Activated CD8-positive, alpha-beta memory T cell treated with anti-CD3 and anti-CD28 coated beads for 1 hour (primary cell): ENCODE measurements at places on chromosomes 4 and X.

DNA sequence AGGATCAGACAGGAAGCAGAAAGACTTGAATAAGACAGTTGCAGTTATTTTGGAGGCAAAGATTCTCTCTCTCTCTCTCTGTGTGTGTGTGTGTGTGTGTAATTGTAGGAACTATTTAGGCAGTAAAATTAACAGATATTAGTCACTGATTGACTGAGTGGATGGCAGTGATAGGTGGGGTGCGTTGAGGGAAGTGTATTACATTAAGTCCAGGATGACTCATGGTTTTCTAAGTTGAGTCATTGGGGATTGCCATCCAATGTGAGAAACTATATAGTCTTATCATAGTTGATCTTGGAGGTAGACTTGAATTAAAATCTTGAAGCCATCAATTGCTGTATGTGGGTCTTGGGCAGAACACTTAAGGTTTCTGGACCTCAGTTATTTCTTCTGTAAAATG lies 75.4 kb downstream of the AR start:
- no peak for DNase-seq

DNA sequence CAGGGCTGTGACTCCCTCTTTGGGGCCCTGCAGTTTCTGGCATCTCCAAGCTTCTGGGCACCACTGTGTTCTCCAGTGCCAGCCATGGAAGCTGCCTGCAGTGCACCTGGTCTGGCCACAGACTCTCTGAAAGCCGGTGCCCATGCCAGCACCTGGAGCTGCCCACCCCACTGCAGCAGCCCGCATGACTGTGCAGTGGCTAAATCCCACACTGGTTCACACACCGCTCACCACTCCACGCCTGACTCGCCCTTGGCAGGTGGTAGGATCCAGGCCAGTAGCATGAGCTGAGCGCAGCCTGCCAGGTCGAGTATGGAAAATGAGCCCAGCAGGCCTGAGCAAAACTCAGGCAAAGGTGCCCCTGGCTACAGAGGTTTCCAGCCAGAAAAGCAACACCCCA lies 72.8 kb upstream of the INTU start:
- no peak for DNase-seq

GRCh38 chr4:113645771-113646441 lies 115.6 kb downstream of the CAMK2D start:
- DNase-seq: no peak

- no peak for DNase-seq
Observed at GRCh38 chr4:137387924-137388323, 144.4 kb downstream of the PCDH18 start.

DNA sequence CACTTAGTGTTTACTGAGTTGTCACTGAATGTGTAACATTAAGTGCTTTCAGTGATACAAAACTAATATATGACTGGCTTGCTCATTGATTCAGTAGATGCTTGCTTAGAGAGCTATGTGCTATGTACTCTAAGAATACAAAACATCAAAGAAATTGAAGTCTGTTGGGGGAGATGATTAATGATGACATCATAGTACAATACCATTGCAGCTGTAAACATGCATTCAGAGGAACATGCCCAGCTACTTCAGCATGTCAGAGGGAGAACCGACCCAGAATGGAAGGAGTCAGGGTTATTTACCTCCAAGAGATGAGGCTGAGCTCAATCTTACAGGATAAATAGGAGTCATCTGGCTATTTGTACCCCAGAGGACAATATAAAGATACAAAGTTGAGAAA lies 290.8 kb downstream of the TENM3 start:
- no peak for DNase-seq

- no peak for DNase-seq
Observed at GRCh38 chrX:133654811-133655210, 239.5 kb upstream of the GPC4 start.

GRCh38 chrX:27675493-27675892 lies 85.3 kb downstream of the DCAF8L2 start:
- DNase-seq: no peak

- no peak for DNase-seq
Observed at GRCh38 chr4:128854433-128854832, 44.9 kb downstream of the JADE1 start.

- DNase-seq: no peak
Observed at GRCh38 chr4:83558059-83558653, 22.2 kb downstream of the GPAT3 start.

DNA sequence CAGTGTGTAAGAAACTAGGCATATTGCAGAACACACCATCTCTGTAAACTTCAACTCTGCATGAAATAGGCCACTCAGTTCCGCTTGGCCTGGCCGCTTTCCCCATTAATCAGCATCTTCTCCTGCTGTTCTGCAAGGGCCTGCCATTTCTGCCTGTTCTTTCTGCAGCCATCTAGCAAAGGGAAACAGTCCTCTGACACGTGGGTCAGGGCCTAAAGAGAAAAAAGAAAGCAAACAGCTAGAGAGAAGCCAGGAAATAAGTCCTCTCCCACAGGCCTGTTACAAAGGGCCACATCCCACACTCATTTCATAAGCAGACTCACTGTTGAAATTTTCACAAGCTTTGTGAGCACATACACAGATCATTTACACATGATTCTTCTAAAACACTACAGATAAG lies 130.1 kb downstream of the PDE5A start:
- no peak for DNase-seq

DNA sequence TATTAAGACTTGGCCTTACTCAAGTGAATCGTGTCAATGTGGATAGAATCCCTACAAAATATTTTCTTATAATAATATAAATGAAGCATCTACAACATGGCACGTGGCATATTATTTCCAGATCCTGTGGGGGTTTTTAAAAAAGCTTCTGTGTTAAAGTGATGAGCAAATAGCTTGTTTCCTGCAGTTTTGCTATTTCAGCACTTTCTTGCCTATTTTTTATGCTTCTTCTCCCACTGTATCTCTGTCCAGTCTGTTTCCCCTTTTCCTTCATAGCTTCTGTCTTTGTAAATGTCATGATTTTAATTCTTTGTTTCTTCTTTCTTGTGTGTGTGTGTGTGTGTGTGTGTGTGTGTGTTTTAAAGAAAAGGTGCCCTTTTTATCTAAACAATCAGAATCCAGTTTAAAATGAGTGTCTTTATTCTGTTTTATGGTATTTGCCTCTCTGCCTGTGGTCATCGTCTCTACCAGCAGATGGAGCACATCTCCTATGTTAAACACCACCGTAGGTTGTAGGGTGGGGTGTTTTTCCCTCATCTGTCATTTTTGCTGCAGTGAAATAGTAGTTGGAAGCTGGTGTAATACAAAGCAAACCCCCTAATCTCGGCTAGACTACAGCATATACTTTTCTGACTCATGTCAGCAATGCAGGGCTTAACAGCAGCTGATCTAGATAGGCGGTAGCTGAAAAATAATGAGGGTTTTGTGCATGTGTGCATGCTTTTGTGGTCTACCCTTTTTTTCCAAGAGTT lies 33.1 kb downstream of the FTHL17 start:
- no peak for DNase-seq

- no peak for DNase-seq
Observed at GRCh38 chr4:22343606-22344005, 172.3 kb downstream of the ADGRA3 start.

DNA sequence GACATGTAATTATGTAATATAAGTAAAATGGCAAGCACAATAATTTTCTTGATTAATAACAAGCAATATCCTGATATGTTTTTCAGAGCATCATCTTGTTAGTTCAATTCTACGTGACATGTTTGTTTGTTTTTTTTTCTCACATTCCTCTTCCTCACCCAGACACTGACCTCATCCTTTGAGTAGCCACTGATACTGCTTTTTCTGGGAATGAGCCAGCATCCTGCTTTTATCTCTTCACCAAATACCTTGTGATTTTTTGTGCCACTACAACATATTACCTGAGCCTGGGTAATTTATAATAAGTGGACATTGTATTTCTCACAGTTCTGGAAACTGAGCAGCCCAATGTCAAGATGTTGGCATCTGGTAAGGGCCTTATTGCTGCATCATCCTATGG lies 484.0 kb downstream of the NAF1 start:
- DNase-seq: no peak

- DNase-seq: no peak
Observed at GRCh38 chr4:3766785-3767569, 792 bp downstream of the ADRA2C start.

GRCh38 chrX:38804682-38805431 lies 3.6 kb downstream of the MID1IP1 start:
- DNase-seq: no peak

DNA sequence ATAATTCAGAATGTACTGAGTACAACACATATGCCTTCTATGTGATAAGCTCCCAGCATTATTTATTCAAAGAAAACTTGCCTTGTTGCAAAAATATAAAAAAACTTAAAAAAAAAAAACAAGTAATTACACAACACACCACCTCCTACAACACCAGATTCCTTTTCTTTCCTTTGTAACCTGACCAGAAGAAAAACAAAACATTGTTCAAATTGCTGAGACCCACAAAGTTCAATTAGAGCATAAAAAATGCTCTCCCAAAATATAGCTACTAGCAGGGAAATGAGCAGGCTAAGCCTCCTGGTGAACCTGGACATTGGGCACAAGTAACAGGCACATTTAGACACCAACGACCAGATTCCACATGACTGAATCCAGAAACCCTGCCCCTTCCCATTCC lies 38.3 kb downstream of the MECP2 start:
- no peak for DNase-seq

DNA sequence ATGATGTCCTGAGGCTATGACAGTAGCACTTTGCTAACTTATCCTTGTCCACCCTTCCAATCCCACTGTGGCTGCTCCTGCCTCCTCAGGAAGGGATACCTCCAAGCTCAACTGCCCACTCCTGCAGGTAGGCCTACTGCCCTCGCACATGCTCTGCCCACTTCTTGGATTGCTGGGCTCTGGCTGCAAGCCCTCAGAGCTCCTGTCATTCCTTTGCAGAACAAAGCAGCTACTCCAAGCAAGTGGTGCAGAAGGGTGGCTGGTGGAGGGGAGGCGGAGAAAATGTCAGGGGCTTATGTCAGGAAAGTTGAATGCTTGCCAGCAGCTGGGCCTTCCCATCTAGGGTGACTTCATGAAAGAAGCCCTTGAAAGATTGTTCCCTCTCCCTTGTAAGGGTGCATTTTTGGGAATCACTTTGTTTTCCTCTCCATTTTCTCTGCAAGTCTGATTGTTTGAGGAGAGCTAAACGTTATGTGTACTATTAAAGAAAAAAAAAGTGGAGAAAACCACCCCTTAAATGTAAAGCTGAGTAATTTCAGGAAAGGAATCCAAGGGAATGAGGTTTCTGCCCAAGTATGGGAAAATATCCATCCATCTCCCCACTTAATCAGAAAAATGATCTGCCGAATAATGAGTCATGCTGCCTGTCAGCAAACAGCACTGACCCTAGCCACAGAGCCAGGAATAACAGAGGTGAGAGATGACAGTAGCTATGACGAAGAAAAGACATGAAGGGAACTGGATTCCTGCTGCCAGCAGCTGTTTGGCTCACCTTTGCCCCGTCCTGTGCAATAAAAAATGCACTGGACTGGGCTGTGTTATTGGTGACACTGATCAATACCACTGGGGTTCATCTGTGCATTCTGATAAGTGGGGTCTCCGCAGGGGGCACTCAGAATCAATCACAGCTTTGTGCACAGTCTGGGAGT lies 102.0 kb downstream of the RTL5 start:
- DNase-seq: no peak

DNA sequence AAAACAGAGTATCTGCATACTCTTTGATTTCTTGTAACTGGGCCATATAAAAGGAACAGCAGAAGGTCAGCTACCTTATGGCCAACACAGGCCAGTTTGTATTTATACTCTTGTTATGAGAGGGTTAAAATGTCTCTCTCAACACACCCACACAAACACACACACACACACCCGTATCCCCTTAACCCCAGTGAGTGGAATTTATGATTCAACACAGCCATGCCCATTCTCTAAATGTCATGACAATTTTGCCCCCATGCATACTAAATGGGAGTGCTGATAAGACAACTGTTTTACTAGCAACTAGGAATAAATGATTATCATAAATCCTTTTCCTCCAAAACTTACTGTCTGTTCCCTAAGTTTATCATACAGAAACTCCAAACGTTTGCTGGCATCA lies 22.1 kb upstream of the SCD5 start:
- no peak for DNase-seq

- DNase-seq: no peak
Observed at GRCh38 chr4:186627226-186627865, 72.0 kb upstream of the MTNR1A start.

DNA sequence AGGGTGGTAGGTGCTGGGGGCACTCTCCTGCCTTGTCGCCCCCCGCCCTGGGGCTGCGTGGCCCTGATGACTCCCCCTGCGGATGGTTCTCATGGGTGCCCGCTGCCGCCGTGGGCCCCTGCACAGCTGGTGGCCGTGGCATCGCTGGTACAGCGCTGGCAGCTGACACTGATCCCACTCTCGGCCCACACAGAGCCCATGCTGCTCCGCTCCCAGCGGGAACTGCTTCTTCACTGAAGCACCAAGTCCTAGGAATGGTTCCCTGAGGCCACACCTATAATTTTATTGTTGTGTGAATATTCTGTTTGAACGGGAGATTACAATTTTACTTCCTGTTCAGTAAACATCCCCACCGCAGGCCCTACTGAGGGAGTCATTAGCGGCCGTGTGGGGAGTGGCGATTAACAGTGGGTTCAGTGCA lies 138.6 kb upstream of the NKX1-1 start:
- no peak for DNase-seq
